NCI-H774 (cell line): ENCODE measurements at places on chromosomes 16 and 17.

DNA sequence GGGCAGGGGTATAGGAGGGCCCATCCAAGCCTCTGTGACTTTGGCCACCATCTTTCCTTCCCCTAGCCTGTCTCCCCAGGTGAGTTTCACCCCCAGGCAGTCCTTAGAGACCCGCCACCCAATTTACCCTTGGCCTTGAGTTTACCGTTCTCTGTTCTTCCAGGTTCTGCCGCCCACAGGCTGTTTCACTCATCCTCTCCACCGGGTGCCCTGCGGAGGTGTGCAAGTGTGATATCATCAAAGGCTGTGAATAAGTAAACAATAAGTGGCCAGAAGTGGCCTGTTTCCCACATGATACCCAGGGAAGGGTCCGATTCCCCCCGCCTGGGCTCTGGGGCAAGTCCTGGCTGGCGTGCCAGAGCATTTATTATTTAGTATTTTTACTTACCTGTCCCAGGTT, 15.1 kb upstream of the TLCD3B start:
- DNase-seq = no peak

DNA sequence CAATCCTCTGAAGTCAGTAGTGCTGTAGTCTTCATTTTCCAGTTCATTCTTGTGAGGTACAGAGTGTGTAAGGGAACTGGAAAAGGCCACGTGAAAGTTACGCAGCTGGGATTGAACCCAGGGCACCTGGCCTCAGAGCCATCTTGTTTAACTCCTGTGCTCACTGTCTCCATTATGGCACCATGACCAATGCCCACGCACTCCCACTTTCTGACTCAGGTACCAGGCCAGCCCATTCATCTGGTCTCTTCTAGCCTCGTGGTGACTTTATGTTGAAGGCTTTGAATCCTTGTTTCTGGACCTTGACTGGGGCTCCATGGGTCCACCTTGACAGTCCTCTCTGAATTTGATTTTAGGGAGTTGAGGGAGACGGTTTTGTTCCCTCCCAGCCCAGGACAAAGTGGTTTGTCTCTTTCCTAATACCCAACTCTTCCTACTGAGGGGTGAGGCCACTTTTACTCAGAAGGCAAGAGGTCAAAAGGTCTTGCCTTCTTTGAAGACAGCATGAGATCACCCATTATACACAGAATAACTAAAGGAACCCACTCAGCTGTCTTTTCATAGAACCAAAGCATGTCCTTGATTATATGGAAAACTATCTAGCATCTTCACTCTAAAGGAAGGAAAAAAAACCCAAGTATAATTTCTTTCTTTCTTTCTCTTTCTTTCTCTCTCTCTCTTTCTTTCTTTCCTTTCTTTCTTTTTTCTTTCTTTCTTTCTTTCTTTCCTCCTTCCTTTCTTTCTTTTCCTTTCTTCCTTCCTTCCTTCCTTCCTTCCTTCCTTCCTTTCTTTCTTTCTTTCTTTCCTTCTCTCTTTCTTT, 50.0 kb downstream of the OTOA start:
- DNase-seq = no peak

DNA sequence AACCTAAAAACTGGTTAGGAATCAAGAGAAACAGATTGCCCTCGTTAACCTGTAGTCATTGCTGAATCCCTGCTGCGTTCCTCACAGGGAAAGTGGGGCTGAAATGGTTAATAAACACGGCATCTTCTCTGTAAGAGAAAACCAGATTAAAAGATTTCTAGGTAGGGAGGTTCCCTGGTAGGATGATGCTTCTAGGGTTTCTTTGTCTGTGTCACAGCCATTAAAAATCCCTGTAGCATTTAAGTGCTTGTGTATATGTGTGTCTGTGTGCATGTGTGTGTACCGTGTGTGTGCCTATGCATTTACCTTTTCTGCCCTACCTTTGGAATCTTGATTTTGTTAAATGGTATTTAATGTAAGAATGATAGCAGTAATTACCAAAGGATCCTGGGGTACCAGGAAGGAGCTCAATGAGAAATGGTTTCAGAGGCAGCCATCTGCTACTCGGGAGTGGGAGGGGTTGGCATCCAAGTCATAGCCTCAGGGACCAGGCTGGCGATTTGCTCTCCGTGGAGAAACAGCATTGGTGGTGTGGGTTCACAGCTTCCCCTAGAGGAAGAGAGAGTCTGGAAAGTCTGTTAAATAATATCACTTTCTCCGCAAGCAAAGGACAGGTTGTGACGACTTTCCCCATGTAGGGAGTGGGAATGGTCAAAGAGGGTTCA, 177.1 kb downstream of the HS3ST4 start:
- no peak for DNase-seq

DNA sequence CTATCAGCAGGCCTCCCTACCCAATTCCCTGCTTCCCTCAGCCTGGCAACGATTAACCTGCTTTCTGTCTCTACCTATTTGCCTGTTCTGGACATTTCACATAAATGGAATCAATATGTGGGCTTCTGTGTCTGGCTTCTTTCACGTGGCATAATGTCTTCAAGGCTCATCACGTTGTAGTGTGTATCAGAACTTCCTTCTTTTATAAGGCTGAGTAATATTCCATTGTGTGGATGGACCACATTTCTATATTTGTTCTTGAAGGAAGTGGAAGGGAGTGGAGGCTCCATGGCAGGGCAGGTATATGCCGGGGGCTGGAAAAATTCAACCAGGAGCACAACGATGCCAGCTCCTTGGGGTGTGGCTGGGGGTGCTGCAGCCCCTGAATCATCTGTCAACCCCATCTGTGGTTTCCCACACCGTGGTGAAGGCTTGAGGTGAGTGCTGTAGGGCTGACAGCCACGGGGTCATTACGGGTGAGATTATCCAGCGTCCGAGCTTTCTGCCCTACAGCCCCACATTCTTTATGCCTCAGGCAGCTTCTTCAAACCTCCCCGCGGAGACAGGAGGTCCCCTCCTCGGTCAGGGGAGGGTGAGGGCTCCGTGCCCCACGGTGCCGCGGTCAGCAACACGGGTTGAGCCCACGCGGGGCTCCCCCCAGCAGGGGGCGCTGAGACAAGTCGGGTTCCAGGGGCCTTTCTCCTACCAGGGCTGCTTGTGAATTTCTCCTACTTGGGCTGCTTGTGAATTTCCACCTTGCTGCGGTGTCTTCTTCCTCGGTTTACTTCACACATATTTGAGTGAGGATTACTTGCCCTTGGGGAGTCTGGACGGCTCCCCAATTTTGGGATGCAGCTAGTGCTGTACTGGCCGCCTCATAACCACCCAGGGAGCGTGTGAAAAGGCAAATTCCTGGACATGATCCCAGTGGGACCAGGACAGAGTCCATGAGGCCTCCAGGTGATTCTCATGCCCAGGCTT, 18.3 kb upstream of the WFIKKN2 start:
- no peak for DNase-seq

DNA sequence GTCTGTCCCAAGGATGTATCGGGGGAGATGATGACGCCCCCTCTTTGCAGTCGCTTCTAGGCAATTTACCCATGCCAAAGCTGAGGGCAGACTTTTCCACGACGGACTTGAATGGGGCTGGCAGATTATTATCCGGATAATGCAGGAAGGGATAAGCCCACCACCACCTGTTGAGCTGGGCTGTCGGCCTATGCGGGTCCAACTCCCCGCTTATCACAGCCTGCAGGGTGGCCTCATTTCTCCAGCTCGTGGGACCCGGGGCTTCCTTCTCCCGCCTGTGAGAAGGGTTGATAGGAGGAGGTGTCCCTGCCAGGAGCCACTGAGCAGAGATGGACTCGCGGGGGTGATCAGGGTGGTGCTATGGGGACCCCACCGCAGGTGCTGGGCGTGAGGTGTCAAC, 559 bp downstream of the CACNG5 start:
- DNase-seq = no peak

- peak; percentile 35 for DNase-seq
Measured at GRCh38 chr17:78781104-78781892, 775 bp downstream of the CYTH1 start.

- no peak for DNase-seq
Measured at GRCh38 chr16:85555719-85556455, 57.2 kb upstream of the GSE1 start.
